ENCODE measurements at places on chromosomes 11 and 22.

- DNase-seq: no peak
Observed at GRCh38 chr11:67056267-67057204, at the start of gene RHOD. TSS of gene RHOD (plus strand) at chr11:67056847. CDS start at chr11:67056903, 56 bp downstream.

- DNase-seq: no peak
Observed at GRCh38 chr11:2684581-2684980, 15.2 kb downstream of the KCNQ1OT1 start.

GRCh38 chr11:68840661-68841653 lies 759 bp downstream of the CPT1A start:
- peak; percentile 24 for DNase-seq

DNA sequence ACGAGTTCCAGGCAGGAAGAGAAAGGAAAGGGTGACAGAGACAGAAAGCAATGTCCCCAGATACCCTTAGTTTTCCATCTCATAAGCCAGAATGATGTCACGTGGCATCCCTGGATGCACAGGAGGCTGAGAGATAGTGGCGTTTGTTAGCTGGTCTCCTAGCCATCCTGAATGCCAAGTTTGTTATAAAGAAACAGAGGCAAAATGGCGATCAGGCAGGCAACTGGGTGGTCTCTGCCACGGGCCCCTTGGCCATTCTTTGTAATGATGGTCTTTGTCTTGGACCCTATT lies 5.3 kb downstream of the SMIM38 start:
- DNase-seq: no peak

DNA sequence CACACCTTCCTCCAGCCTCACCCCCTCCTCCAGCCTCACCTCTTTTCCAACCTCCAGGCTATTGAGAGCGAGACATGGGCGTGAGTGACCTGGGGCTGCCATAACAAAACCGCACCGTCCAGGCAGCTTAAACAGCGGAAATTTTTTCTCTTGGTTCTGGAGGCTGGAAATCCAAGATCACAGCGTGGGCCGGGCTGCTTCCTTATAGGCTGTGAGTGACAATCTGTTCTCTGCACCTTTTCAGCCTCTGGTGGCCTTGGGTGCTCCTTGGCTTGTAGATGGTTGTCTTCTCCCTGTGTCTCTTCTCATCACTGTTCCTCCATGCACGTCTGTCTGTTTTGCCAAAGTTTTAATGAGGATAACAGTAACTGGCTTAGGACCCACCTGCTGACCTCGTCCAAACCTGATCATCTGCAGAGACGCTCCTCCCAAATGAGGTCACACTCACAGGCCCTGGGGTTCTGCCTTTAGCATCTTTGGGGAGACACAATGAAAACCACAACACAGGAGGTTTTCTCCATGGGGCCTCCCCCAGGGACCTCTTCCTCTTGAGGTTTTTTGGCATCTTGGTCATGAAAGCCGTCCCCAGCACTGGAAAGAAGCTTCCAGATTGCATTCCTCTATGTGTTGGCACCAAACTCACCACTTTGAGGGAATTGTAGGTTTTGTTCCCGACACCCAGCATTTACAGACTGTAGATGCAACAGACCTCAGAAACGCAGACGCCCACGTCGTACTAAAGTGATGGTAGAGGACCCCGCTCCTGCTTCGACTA lies 878.1 kb downstream of the BRD1 start:
- no peak for DNase-seq

DNA sequence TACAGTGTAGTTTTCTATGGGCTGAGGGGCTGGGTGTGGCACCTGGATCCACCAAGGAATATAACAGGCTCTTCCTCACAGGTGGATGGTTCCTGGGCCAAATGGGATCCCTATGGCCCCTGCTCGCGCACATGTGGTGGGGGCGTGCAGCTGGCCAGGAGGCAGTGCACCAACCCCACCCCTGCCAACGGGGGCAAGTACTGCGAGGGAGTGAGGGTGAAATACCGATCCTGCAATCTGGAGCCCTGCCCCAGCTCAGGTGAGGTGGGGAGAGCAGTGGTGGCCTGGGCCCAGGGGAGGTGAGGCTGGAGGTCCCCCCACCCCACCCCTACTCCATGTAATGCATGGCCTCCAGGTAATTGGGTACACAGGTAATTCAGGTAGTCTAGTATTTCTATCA lies 20.7 kb downstream of the ADAMTS15 start:
- DNase-seq: no peak

DNA sequence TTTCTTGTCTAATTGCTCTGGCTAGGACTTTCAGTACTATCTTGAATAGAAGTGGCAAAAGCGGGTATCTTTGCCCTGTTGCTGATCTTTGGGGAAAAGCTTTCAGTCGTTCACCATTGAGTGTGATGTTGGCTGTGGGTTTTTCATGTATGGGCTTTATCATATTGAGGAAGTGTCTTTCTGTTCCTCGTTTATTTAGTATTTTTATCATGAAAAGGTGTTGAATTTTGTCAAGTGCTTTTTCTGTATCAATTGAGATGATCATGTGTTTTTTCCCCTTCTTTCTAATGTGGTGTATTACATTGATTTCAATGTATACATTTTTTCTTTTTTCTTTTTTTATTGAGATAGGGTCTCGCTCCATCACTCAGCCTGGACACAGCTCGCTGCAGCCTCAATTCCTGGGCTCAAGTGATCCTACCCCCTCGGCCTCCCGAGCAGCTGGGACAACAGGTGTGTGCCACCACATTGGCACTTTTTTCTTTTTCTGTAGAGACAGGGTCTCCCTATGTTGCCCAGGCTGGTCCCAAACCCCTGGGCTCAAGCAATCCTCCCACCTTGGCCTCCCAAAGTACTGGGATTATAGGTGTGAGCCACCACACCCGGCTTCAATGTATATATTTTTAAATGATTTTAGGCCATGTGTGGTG lies 5.3 kb upstream of the GNB1L start:
- no peak for DNase-seq

GRCh38 chr11:109845437-109845836 lies 247.8 kb upstream of the ZC3H12C start:
- no peak for DNase-seq

All from NCI-H1417 (cell line).